ENCODE measurements at places on chromosomes 16 and 17.
A peak's percentile ranks its signal among the peaks of the same experiment; 100 is the strongest.

DNA sequence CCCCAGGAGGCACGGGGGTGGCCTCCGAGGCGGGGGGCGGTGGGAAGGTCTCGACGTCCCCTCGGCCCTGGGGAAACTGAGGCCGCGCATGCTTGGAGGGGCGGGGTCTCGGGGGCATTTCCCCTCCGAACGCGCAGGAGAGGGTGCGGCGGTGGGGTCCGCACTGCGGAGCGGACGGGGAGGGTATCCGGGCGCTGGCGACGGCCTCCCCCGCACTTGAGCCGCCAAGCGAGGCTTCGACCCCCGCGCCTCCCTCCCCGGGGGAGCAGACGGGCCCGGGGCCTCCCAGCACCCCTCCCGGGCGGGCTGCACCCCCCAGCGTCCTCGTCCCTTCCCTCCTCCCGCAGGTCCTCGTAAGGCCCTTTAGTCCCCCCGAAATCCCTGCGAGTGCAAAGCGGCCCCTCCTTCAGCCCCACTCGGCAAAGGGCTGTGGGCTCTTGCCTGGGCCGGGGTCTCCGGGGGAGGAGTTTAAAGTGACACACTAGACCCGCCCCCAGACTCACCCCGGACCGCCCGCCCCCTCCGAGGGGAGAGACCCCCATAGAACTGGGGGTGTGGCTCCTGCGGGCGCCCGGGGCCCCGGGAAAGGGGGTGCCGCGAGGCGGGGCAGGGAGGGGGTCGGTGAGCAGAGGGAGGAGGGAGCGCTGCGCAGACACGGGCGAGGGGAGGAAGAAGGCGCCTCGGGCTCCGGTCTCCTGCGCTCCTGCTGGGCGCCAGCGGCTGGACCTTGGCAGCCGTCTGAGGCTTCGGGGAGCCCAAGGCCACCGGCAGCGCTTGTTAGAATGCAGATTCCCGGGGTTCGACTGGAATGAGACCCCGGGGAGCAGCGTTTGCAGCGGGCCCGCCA, 632 bp downstream of the BAIAP3 start:
- DNase-seq, result no peak

GRCh38 chr16:23964136-23964535, 128.4 kb downstream of the PRKCB start:
- no peak for DNase-seq

DNA sequence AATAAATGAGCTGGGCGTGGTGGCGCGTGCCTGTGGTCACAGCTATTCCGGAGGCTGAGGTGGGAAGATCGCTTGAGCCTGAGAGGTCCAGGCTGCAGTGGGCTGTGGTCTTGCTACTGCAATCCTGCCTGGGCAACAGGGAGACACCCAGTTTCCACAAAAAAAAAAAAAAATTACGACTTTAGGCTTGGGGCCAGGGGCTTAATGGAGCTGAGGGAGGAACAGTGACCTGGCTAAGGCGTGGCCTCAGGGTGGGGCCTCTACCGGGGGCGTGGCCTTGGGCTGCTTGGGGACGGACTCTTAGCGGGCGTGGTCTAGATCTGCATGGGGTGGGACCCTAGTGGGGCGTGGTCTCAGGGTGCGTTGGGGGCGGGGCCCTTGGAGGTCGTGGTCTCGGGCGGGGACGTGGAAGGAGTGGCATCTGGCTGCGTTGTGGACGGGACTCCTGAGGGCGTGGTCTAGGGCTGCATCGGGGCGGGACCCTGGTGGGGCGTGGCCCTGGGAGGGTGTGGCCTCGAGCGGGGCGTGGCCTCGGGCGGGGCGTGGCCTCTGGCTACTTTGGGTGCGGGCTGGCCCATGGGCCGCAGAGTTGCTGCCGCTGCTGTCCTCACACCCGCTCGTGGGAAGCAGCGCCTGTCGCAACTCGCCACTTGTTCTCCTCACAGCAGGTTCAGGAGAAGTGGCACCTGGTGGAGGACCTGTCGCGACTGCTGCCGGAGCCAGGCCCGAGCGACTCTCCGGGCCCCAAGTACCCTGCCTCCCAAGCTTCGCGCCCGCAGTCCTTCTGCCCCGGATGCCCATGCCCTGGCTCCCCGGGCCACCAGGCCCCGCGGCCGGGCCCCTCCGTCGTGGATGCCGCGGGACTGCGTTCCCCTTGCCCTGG, 5.8 kb upstream of the C17orf99 start:
- DNase-seq, result peak; percentile 98

GRCh38 chr17:68646626-68647526, 45.7 kb upstream of the FAM20A start:
- no peak for DNase-seq

- DNase-seq, result no peak
Observed at GRCh38 chr16:67210069-67210937, 11.4 kb downstream of the ELMO3 start.

DNA sequence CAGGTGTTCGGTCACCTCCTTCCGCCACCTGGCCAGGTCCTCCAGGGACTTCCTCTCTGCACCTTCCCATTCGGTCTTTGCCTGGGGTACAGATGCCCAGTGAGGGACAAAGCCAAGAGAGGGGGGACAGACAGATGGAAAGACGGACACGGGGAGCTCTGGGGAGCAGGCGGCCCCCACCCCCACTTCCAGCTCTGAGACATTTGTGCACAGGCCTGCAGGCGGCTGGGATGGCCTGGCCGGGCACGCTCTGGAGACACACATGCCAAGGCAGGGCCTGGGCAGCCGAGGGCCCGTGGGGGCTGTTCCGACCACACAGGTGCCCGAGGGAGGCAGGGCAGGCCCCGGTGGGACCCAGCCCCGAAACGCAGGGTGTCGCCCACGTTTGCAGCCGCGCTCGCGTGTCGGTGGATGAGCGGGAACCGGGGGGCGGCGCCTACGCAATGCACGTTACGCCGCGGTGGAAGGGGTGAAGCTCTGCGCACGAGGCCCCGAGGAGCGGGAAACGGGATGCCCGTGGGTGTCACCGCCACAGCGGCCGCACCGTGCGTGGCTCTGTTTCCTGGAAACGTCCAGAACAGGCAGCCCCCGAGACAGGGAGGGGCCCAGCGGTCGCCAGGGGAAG, 6.0 kb downstream of the PERCC1 start:
- no peak for DNase-seq

DNA sequence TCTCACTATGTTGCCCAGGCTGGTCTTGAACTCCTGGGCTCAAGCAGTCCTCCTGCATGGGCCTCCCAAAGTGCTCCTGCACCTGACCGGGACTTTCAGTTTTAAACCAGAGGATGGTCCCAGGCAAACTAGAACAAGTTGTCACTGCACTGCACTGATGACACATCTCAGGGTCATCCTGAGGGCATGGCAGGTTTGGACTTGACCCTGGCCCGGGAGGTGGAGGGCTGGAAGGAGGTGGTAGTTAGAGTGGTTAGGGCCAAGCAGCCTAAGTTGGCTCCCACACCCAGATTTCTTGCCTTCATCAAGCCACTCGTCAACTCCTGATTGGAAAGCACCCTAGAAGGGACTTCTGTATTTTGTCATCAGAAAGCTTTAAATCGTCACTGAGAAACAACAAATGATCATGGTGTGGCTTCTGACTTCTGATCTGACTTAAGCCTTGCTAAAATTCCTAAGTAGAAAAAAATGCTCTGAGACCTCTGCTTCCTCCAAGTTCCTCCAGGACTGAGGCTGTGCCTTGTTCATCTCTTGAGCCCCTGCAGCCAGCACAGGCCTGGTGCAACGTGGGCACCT, 43.5 kb downstream of the EMP2 start:
- DNase-seq, result no peak

Measured in activated CD8-positive, alpha-beta T cell treated with anti-CD3 and anti-CD28 coated beads, Interleukin-2, amount 10 ng/mL, durations not matched to agents 7 days and 5 days (primary cell).